Mesenteric fat pad (tissue), 1 donor: ENCODE measurements at places on chromosomes 12 and 14. TPM values are rescaled to one million over a fixed set of nuclear protein-coding genes. Genes with fewer than 3 reads are reported as not detected.

DNA sequence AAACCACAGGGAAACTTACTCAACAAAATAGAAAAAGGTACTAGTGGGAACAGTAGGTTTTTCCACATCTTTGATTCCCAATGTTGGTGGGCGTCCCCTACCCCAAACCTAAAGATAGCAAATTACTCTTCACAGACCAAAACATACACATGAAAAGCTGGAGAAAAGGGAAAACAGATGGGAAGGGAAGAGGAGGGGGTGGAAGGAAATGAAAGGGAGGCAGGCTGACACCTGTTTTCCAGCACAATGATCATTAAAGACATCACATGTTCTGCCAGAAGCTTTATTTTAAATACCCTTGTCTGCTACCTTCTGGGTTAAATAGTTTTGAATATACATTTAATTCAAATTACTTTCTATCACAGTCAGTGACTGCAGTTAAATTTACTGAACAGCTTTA is 1617.9 kb upstream of the SEL1L start:
- DNase-seq: no peak

- no peak for DNase-seq
Observed at GRCh38 chr12:176321-177181, 37.4 kb downstream of the SLC6A12 start.

RILPL1 gene
- 17.9 TPM for total RNA-seq

RNF212B gene
- not detected for total RNA-seq

DNA sequence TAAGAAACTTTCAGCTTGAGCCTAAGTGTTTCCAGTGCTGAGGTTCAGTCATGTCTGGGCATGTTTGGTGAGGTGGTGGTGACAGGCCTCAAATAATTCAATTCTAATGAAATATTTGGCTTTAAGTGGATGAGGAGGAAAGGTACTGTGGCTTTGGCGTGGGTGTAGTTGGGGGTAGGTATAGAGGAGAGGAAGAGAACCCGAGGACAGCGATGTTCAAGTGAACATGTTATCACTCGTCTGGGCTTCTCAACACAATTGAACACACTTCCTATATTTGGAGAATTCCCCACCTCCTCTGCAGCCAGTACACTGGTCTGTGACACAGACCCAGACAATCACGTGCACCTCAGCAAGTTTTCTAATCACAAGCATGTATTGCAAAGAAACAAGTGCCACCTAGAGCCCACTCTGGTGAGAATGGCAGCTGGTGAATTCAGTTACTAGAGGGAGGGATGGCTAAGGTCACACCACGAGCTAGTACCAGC is 53.0 kb downstream of the IFNG-AS1 start:
- DNase-seq: no peak

MYO1H gene
- total RNA-seq: 0.10 TPM

DNA sequence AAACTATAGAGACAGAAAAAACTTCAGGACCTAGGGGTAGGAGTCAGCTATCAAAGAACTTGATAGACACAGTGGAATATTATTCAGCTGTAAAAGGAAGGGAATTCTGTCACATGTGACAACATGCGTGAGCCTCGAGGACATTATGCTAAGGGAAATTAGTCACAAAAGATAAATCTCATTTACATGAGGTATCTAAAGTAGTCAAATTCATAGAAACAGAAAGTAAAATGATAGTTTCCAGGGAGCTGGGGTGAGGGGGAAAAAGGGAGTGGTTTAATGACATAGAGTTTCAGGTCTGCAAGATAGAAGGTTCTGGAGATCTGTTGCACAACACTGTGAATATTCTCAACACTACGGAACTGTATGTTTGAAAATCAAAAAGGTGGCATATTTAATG is 50.0 kb upstream of the PRIMA1 start:
- no peak for DNase-seq

DNA sequence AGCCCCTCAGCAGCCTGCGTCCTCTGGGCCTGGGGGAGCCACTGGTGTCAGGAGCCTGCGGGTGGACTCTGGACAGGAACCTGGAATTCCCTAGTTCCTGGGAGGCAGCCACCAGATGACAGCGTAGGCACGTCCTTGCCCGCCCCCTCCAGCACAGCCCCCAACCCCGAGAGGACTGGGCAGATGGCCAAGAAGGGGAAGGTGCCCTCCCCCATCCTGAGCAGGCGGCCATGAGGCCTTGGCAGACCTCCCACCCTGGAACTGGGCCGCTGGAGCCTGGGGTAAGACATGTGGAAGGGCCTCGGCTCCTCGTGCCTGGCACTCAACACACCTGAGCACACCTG is 60.4 kb upstream of the FBRSL1 start:
- DNase-seq: no peak

CLEC4C gene
- not detected for total RNA-seq

SIRT4 gene
- 1.6 TPM for total RNA-seq

ENDOU gene
- total RNA-seq: 1.4 TPM

KRT7 gene
- total RNA-seq: 11.7 TPM

- DNase-seq: no peak
Observed at GRCh38 chr12:27338473-27338872, 5.8 kb downstream of the BMAL2 start.

GRCh38 chr14:33452995-33453394 is 497.9 kb downstream of the EGLN3 start:
- DNase-seq: no peak

GRCh38 chr12:124609041-124609989 is 41.9 kb upstream of the NCOR2 start:
- DNase-seq: peak; percentile 93

VDR gene
- total RNA-seq: 9.8 TPM

ACSM4 gene
- not detected for total RNA-seq

GRCh38 chr14:103526247-103526913 is 2.6 kb upstream of the TRMT61A start:
- no peak for DNase-seq

DNA sequence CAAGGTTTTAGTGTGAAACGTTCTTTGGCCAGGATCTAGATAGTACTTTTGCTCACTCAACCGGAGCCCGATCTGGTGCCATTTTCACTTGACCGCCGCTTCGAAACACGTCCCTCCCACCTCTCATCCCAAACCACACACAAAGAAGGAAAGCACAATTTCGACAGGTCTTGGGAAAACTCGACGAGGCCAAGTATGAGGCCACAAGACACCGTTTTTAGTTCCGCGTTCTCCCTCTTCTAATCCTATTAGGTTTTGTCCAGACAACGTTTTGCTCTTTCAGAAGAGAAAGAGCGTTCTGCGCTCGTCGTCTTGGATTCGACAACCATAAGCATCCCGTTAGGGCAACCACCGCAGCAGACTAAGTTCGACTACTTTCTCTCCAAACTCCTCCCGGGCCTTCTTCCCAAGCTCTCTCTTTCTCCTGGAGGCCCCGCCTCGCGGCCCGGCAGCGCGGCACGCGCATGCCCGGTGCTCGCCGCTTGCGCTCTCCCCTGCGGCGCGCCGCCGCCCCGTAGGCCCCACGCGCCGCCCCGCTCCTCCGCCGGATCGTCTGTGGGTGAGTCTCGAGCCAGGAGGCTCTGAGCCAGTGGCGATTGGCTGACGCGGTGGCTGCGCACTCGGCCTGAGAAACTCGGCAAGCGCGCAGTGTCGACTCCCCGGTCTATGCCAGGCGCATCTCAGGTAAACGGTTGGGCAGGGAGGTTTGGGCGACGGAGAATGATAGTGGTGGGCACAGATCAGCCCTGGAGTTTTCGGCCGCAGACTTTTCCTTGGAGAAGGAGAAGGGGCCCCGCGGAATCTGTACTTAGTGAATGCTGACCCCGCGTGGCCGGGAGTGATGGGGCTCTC is at the start of gene MIPOL1:
Gene MIPOL1, plus strand, starts transcription at position 517 of the 852 bp plus-strand sequence. CDS start 49,952 bp downstream, outside the sequence.
- DNase-seq: peak; percentile 92

DNA sequence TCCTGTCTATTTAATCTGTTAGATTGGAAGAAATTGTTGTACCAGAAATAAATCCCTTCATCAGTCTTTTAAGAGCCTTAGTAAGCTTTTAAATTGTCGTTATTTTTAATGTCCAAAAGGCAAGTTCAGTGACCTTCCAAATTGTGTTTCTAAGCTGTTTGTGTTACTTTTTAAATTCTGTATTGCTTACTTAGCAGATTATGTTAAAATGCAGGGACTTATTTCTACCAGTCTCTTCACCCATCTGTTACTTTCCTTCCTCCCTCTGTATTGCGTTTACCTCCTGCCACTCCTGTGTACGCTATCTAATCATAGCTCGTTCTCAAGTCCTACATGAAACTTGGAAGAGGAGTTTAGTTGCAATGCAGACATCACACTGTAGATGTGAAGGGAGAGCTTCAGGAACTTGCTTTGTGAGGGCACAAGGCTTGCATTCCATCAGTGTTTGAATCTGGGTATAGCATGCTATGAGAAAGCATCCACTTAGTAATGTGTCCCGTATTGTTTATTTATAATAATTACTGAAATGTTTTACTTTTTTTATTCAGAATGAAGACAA is 406.5 kb upstream of the RGS6 start:
- no peak for DNase-seq

MUCL1 gene
- not detected for total RNA-seq

DNA sequence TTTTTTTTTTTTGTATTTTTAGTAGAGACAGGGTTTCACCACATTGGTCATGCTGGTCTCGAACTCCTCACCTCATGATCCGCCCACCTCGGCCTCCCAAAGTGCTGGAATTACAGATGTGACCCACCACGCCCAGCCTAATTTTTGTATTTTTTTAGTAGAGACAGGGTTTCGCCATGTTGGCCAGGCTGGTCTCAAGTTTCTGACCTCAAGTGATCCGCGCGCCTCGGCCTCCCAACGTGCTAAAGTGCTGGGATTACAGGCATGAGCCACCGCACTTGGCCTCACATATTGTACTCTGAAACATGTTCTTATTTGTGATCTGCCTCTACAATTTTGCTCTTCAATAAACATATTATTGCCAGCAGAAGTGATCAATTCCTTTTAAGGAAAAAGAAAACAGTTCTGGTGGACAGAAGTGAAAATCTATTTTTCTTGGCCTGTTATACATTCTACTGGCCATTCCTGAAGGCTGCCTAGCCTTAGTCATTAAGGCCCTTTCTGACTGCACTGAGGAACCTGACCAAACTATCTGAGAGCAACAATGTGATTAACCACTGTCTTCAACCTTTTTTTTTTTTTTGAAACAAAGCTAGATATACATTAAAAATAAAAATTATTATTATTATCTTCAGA is 36.1 kb downstream of the SNX6 start:
- DNase-seq: peak; percentile 47

DNA sequence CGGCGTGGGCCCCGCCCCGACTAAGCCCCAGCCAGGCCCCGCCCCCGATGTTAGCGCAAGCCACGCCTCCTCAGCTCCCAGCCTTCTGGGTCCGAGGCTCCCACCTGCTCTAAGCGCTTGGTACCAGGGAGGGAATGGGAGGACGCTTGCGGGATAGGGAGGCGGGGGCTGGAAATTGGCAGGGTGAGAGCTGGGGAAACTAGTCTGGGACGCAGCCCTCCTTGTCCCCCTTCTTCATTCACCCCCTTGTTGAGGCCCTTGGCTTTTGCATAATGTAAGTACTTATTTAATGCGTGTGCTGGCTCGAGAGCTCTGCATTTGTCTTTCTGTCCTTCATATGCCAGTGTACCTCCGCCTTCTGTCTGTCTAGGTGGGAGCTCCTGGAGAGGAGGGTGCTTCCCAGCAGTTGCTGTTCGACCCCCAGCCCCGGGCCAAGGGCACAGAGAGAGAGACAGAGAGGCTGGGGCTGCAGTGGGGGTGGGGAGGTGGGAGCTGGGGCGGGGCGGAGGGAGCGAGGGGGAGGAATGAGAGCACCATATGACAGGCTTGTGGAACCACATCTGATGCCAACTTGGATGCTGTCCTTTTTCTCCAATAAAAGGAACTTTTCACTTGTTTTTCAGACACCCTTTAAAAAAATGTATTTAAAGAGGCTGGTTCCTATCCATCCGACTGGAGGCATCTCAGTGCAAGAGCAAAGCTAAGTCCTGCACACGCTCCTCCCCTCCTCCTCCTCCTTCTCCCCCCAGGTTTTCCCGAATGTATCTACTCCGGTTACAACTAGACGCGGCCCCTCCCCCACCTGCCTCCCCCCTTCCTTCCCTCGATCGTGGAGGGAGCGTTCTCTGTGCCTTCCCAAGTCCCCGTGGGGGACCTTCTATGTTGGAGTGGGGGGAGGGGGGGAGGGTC is 25.6 kb upstream of the MAP1LC3B2 start:
- DNase-seq: peak; percentile 93

GRCh38 chr14:22026527-22026926 is 352.9 kb upstream of the OR4E1 start:
- no peak for DNase-seq

- no peak for DNase-seq
Observed at GRCh38 chr12:85971800-85972199, 97.7 kb downstream of the NTS start.

C12orf56 gene
- total RNA-seq: not detected
